Stimulated activated CD4-positive, alpha-beta T cell treated with anti-CD3 and anti-CD28 coated beads, Interleukin-1b, Interleukin-23, amount 100 ng/mL, for 48 hours (primary cell): ENCODE measurements at places on chromosomes 7 and 10.

DNA sequence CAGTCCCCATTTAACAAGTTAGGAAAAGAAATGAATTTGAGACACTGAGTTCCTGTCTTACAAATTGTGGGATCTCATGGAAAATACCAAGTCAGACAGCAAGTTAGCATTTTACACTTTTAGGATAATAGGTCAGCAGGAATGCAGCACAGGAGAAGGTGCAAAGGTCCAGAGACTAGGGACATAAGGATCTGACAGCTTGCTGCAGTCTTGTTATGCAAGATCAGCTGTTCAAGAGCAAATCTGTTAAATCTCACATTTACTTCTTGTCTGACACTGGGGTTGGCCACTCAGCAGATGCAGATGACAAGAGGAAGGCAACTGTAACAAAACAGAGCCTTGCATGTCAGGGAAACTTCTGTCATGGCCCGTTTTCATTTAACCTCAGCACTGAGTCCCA, 239.6 kb downstream of the PHF14 start:
- no peak for DNase-seq

DNA sequence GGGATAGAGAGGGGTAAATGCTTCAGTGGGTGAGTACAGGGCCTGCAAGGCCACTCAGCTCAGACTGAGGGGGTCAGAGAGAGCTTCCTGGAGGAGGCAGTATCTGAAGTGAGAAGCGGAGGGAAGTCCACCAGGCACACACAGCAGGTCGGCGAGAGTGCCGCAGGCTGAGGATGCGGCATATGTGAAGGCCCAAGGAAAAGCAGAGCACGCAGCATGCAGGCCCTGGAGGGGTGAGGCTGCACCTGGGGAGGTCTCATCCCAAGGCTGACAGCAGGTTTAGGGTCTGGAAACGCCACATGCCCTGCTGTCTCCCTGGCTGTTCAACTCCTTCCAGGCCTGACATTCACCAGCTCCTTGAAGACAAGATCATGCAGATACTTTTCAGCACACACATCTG, 40.4 kb upstream of the PSAP start:
- DNase-seq: no peak

- DNase-seq: no peak
Measured at GRCh38 chr7:139875821-139876241, 46.8 kb downstream of the TBXAS1 start.

- no peak for DNase-seq
Measured at GRCh38 chr10:106930751-106931150, 233.8 kb downstream of the SORCS1 start.

DNA sequence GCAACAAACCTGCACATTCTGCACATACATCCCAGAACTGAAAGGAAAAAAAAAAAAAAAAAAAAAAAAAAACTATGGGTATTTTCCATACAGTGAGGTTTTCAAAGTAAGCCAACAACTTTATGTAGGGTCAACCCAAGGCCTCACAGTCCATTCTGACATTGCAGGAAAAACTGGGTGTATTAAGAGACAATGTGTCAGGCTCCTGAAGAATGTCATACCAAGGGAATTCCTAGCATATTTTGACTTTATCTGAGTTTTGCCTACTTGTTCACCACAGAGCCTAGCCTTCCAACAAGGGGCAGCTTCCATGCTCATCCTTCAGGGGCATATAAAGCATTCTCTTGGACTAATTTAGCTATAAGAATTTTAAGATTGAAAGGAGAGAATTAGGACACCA, 368.9 kb downstream of the PLXDC2 start:
- DNase-seq: no peak

- no peak for DNase-seq
Measured at GRCh38 chr10:66189271-66189670, 736.6 kb upstream of the LRRTM3 start.

- no peak for DNase-seq
Measured at GRCh38 chr7:85781606-85782005, 594.8 kb upstream of the SEMA3D start.

DNA sequence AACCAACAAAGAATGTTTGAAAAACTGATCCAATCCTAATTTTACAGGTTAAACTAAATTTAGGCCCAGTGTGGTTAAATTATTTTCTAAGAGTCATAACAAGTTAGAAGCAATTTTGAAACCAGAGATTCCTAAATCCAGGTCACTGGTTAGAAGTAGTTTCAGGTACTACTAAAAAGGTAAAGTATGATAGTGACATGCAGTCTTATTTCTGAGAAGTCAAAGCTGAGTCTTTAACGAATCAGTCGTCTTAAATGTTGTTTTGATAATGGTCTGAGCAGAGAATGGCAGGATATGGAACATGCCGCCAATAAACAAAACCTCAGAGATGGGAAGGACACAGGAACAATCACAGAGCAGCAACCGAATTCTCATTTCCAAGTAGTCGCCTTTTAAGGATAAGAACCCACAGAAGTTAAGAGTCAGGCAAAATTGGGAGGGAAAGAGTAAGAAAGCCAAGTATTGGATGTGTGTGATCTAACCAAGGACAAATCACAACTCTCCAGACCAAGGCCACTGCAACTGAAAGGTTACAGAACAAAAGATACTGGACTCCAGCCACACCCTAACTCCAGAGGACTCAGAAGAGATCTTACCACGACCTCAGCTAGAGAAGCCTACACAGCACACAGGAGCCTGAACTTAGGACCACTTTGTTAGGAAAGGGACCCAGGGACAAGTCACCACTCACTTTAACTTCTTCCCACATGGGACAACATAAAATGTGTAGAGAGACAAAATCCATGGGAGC, 19.7 kb downstream of the TMEM243 start:
- no peak for DNase-seq

DNA sequence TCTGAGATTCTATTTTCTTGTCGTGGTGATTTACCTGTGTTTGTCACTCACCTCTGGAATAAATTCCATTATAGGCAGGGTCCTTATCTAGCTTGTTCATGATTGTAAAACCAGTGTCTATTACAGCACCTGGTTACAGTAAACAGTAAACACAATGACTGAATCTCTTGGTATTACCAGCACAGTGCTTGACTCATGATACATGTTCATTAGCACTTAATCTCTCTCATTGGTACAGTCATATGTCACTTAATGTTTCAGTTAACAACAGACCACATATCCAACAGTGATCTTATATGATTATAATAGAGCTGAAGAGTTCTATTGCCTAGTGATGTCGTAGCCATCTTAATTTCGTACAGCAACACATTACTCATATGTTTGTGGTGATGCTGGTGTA, 1.6 kb upstream of the TASOR2 start:
- no peak for DNase-seq

DNA sequence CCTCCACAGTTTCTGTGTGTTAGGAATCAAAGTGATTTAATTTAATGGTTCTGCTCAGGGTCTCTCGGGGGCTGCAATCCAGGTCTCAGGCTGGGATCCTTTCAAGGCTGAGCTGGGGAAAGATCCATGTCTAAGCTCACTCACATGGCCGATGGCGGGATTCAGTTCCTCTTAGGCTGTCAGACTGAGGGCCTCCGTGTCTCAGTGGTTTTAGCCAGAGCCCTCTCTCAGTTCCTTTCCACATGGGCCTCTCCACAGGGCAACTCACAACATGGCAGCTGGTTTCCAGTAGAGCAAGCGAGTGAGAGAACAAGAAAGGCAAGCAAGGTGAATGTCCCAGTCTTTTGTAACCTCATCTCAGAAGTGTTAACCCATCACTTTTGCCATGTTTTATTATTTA, 26.9 kb downstream of the CAV1 start:
- no peak for DNase-seq

GRCh38 chr10:99849536-99849935, 67.1 kb downstream of the ABCC2 start:
- DNase-seq: no peak

DNA sequence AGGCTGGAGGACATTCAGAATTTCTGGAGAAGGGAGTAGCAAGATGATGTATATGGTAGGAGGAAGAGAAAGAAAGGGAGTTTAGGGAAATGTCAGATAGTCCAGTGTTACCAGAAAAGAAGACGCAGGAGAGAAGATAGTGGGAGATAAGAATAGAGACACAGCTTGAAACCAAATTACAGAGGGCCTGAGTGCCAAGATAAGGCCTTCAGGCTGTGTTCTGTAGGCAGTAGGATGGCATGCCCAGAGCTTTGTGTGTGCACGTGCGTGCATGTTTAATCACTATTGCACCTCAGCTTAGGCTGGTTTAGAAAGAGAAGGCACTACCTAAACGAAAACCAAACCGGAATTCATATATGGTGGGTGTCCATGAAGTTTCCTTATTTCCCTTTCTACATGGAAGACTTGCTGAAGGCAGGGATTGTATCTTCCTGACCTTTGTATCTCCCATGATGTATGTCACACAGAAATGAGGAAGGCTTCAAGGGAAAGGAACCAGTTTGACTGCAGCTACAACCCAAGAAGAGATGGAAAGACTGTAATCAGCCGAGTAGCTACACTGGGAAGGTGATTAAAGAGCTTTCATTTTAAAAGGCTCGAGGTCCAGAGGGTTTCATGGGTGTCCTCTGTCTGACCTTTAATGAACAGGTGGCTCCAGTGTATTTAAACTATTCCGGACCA, 35.8 kb upstream of the BHLHA15 start:
- no peak for DNase-seq

GRCh38 chr10:48900371-48900801, 39.3 kb downstream of the LRRC18 start:
- DNase-seq: no peak

DNA sequence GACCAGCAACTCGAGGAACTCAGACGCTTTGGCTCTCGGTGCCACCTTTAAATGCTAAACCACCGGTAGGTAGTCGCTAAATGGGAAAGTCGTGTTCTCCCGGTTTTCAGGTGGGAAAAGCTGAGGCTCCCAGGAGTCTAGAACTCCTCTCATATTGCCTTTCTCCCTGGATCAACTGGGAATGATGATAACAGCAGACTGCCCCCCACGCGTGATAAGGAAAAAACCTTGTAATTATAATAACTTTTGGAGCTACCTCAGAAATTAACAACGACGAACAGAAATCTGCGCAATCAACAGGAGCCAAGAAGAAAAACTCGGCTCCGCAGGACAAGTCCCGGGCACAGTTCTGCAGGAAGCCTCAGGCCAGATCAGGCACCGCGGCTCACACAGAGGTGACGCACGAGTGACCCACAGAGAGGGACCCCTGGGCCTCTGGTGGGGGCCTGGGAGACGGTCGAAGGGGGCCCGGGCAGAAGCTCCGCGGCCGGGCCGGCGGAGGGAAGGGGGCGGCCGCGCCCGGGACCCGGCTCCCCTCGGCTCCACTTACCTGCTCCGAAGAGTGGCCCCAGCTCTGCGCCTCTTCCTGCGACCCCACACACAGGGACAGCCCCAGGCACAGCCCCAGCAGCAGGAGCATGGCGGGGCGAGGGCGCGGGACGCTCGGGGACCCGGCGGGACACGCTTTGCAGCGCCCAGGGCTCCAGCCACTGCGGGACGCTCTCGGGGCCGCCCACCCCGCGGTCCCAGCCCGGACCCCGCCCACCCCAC, at the start of gene ITIH5:
ITIH5 (minus strand) TSS at position 714 of the 771 bp plus-strand sequence; CDS start at position 640, 74 bp downstream.
- no peak for DNase-seq

DNA sequence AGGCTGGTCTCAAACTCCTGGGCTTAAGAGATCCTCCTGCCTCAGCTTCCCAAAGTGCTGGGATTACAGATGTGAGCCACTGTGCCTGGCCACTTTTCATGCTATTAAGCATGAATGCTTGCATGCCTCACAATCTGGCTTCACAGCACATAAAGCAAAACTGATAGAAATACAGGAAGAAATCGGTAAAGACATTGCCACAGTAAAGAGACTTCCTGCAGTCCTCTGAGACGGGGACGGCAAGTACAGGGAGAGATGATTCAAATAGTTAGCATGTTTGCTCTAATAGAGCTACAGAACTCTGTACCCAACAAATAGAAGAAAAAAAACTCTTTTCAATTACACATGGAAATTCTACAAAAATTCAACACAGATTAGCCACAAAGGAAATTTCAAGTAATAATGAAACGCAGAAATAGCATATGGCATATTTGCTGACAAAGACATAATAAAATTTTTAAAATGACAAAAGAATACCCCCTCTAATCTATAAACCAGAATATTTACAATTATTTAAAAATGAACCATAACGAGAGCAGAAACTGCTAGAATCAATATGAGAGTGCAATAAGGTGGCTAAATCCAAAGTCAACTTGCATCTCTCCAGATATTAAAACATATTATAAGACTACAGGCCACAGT, 32.3 kb downstream of the CARD11 start:
- DNase-seq: no peak

GRCh38 chr7:44290252-44290620, 35.2 kb downstream of the CAMK2B start:
- no peak for DNase-seq

GRCh38 chr10:132904814-132905649, 37.3 kb downstream of the CFAP46 start:
- DNase-seq: peak; percentile 25

DNA sequence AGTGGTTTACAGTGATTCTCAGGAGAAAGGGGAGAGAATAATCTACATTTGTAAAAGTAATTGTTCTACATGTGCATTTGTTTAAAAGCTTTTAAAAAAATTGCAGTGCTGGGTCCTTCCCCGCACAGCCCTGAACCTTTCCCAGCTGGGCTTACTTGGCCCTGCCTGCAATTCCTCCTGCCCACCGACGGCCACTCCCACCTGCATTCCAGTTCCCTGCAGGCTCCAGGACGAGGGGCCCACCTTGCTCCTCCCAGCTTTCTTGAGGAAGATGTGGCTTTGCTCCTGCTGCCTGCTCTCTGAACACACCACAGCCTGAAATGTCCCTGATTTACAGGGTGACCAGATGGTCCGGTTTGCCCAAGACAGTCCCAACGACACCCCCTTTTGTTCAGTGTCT, 222.7 kb downstream of the PRPF18 start:
- no peak for DNase-seq

DNA sequence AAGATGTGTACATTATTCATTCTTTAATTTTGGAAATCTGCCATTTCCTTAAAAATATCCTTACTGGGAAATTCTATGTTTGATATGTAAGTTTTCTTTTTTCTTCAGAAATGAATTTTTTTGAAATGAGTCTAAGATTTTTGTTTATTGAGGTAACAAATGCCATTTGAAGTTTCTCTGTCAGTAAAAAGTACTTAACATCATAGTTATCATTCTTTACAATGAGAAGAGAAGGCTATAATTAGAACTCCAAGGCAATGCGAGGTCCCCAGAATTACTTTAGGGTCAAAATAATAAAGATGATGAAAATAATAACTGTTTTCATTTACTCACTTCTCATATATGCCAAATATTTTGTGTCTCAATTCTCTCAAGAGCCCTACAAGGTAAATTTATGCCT, 37.0 kb upstream of the RHOBTB1 start:
- no peak for DNase-seq

GRCh38 chr10:48779546-48780152, 95.0 kb downstream of the WDFY4 start:
- DNase-seq: no peak
